ENCODE measurements at places on chromosomes 7 and 10.

DNA sequence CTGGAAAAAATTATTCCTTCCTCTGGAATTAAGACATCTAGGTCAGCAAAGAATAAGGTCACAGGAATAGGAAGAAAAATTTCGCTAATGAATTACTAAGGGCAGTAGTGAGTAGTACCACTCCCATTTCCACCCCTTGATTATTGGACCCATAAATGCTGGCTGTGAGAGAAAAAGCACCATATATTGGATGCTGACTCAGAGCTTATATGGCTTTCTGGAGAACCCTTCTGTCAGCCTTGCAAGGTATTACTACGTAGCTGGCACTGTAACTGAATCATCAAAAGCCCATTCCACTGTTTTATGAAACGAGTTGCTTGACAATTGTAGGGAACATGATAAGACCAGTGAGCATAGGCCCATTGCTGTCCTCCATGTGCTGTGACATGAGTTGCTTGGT, 179.3 kb downstream of the ATRNL1 start:
- no peak for DNase-seq

DNA sequence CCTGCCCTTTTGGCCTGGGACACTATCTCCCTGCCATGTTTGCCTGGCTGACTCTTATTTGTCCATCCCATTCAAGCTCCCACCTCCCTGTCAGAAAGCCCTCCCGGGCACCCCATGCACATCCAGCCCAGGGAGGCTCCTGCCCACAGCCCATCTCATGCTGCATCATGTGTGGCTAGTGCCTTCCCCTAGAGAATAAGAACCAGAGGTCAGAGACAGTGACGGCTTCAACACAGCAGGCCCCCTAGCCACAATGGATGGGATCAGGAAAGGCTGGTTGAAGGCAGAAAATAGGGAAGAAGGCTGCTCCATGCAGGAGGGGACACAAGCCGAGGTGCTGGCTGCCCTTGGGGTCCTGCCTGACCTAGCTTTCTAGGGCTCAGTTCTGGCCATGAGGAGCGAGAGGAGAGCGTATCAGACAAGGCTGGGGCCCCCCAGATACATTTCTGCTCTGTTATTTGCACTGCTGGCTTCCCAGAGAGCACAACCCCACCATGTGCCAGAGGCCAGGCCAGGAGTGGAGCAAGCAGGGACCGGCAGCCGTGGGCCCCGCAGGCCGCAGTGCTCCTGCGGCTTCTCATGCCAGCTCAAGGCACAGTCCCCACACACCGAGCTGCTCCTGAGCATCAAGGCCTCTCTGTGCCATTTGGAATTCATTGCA, 161.1 kb upstream of the ZMIZ1 start:
- no peak for DNase-seq

DNA sequence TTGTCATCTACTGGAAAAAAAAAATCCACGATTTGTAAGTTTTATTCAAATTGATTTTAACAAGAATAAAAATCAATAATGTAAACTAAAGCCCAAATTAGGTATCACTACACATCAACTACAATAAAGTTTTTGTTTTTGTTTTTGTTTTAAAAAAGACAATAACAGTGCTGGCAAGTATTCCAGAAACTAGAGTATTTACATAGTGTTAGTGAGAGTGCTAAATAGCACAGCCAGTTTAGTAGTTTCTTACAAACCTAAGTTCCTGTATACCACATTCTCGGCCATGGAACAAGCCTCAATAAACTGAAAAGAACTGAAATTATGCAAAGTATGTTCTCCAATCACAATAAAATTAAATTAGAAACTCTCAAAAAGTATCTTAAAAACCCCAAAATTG, 8.1 kb downstream of the ARHGAP12 start:
- DNase-seq, result no peak

GRCh38 chr7:20236790-20237189, 19.6 kb upstream of the MACC1 start:
- DNase-seq, result no peak

- DNase-seq, result no peak
Measured at GRCh38 chr10:124225029-124225466, 131.7 kb upstream of the CHST15 start.

DNA sequence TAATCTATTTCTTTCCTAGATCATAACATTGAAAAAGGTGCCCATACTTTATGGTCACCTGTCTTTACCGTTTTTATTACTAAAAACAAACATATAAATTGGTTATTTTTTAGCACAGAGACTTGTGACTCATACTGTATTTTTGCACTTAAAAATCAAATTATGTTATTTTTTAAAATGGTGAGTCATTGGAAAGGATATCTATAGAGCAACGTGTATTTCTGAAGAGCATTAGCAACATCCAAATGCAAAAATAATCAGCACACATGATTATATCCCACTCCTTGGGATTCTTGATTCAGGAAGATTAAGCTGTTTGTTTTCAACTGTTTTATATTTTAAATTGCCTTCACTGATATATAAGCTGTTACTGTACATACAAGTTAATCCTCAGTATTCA, 40.7 kb upstream of the FMC1 start:
- no peak for DNase-seq

Measured in nucleus accumbens (tissue), 56 donors.